Thyroid gland (tissue), 4 donors: ENCODE measurements at places on chromosomes 16 and 17.

DNA sequence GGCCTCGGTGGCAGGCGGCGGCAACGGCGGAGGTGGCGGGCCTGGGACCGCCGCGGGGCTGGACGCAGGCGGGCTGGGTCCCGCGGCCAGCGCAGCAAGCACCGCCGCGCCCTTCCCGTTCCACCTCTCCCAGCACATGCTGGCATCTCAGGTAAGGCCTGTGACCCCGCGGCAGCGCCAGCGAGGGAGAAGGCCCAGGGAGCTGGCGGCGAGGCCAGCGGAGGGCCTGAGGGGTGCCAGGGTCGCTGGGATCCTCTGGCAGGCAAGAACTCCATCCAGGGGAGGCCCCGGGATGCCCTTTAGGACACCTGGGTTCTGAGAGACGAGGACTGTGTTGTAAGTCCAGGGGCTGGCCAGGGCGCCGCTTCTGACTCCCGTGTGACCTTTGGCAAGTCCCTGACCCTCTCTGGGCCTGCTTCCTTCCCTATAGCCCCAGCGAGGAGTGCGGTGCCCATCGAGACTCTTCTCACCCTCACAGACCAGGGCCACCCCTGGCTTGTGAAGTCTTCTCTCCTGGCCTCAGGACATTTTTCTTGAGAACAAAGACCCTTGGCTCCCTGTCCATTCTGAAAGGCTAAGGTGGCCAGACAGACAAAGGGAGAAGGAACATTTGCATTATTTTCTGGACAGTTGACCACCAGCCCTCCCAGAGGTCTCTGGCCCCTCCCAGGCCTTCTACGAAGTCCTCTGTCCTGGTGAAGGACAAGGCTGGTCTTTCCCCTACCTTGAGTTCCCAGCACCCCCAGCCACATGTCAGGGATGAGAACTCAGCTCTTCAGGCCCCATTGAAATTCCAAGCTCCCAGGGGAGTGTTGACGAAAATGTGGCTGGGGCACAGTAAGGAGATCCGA lies 6.3 kb downstream of the TBX2 start:
- DNase-seq: no peak

DNA sequence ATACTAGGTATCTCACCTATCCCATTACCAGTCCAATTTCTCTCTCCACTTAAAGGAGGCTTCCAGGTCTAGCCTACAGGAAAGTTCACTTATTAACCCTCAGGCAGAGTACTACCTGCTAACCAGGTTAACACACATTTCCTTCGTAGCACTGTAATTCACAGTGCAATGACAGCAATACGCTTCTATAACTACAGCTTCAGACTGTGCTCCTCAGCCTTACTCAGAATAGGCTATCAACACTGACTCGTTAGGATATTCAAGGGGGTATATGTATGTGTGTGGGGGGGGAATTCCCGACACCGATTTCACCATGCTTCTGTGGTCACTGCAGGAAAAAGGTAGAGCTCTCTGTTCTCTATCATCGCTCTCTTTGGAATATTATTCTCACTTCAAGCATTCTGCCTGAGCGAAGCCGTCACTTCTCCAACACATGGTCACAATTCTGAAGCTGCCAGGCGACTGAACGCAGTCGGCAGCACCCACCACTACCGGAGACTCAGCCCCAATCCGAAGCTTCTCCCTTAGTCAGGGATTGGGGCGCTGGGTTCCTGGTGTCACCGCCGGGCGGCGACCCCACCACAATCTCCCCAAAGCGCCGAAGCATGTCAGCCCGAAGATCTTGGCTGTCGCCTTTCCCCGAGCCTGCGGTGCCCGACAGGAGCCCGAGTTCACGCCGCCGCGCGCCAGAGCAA lies 618 bp downstream of the GGA3 start:
- DNase-seq: no peak

- DNase-seq: no peak
Observed at GRCh38 chr16:20041924-20042596, 31.6 kb downstream of the GPR139 start.

GRCh38 chr17:18270046-18270931 lies 9.8 kb downstream of the MIEF2 start:
- DNase-seq: no peak
